Frontal cortex (tissue), 4 donors: ENCODE measurements at places on chromosomes 13 and 19. TPM values are rescaled to one million over a fixed set of nuclear protein-coding genes. Genes with fewer than 3 reads are reported as not detected.

The MBD3L2 gene
- total RNA-seq = not detected

The MIA gene
- not detected for total RNA-seq

The LYPD5 gene
- 2.0 TPM for total RNA-seq

The LGI4 gene
- 9.0 TPM for total RNA-seq

The APLP1 gene
- total RNA-seq = 214 TPM

GRCh38 chr19:55605207-55605636, 225 bp upstream of the ZNF865 start:
- DNase-seq = peak; percentile 95

GRCh38 chr13:47252627-47253026, 355.8 kb upstream of the HTR2A start:
- DNase-seq = no peak
